ENCODE measurements at places on chromosomes 16 and 17.

DNA sequence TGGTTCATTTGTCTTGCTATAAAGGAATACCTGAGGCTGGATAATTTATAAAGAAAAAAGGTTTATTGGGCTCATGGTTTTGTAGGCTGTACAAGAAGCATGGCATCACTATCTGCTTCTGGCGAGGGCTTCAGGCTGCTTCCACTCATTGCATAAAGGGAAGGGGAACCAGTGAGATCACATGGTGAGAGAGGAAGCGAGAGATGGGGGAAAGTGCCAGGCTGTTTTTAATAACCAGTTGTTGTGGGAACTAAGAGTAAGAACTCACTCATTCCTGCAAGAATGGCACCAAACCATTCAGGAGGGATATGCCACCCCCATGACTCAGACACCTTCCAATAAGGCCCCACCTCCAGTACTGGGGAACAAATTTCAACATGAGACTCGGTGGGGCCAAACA, 24.3 kb downstream of the SPECC1 start:
- DNase-seq = no peak

DNA sequence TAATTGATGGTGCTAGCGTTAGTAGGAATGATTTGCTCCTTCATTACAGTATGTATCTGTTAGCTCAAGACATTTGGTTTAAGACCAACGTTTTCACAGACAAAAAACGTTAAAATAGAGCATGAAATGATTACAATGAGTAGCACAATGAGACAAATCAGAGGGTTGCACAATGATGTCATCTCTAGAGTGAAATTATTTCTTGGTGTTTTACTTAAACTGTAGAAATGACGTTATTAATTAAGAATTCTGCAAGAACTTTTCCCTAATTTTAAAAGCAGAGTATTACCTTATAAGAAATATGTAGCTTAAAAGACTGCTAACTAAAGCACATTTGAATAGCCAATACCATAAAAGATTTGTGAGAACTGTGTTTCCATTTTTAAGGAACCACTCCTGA, 373.4 kb upstream of the KIF2B start:
- no peak for DNase-seq

DNA sequence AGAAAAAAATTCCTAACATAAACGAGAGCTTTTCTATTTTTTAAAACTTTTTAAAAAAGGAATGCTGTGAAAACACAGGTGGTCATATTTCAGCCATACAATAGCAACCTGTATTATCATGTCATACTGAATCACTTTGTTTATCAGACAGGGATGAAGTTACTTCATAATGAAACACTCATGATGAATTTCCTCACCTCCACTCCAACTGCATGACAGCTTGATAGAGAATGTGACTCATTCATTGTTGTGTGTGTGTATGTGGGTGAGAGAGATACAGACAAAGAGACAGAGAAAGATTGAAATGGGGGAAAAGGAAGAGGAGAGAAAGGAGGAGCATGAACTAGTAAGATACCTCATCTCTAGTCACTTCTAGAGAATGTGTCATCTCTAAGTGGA, 109.0 kb downstream of the SYCE1L start:
- peak; percentile 77 for DNase-seq

GRCh38 chr16:66069587-66069986, 296.9 kb upstream of the CDH5 start:
- DNase-seq = no peak

DNA sequence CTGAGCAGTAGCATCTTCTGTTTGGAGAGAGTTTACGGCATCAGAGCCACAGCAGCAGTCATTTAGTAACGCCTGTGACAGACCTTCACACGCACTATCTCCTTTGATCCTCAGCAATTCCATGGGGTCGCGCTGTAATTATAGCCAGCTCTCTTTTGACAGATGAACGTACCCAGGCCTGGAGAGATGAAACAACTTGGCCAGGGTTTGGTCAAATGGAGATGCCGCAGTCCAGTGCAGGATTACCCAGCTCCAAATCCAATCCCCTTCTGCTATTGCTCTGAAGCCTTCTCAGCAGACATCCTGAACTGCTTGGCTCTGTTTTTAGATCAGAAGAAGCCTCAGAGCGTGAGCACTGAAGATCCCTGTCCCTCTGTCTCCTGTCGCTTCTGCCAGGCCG, 83.9 kb downstream of the SOX9 start:
- no peak for DNase-seq

GRCh38 chr17:8912084-8912981, 44.9 kb upstream of the PIK3R6 start:
- DNase-seq = no peak

DNA sequence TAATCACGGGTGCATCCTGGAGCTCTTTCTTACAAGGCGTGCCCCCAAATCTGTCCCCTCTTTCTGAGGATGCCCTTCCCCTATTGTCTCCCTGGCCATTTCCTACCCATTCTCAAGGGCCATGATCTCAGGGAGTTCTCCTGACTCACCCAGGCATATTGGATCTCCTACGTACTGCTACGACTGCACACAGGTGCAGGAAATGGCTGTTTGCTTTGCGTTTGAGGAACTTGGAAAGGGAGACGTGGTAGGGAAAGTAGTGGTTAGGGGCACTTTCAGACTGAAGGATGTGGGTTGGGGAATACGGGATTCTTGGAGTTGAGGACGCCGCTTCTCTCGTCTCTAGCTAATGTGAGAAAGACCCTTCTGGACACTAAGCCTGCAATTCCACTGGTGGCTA, 18.7 kb upstream of the MEOX1 start:
- DNase-seq = no peak

DNA sequence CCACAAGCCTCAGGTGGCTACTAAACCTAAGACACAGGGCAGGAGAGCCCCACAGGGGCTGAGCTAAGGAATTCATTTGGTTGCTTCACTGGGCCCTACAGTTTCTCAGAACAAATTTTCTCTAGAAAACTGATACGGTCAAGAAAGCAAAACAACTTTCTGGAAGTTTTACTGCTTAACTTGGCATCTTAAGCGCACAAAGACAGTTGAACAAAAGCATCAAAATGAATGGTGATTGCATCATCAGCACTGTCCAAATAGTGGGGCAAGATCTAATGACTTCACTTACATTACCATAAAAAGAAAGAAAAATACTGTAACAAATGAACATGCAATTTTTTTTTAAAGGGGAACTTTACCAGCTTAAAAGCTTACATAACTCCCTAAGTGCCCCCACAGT, 47.6 kb downstream of the XPO6 start:
- DNase-seq = no peak

- DNase-seq = no peak
Observed at GRCh38 chr16:19885451-19886072, 914 bp upstream of the GPRC5B start.

DNA sequence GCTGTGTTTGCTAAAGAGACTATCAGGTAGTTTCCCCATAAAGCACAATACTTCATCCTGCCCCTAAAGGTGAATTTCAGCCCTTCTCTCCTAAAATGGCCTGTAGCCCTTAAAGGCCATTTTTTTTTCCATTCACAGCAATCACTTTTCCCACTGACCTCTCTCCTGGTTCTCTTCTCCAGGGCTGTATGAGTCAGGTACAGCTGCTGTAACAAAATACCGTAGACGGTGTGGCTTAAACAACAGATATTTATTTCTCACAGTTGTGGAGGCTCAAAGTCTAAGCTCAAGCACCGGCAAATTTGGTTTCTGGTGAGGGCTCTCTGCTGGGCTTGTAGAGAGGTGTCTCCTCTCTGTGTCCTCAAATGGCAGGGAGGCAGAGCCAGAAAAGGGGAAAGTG, 44.7 kb downstream of the ZNF18 start:
- no peak for DNase-seq

GRCh38 chr16:74271872-74272271, 24.7 kb upstream of the PSMD7 start:
- DNase-seq = no peak

GRCh38 chr16:67243481-67243880, 3.8 kb downstream of the FHOD1 start:
- no peak for DNase-seq

- DNase-seq = no peak
Observed at GRCh38 chr16:81711657-81712319, 67.3 kb upstream of the PLCG2 start.

GRCh38 chr16:566475-567372, at the start of gene NHLRC4:
TSS of gene NHLRC4 (plus strand) at chr16:567005. CDS start at chr16:568048, 1,043 bp downstream.
- peak; percentile 63 for DNase-seq

- peak; percentile 38 for DNase-seq
Observed at GRCh38 chr17:61757168-61757567, 106.2 kb downstream of the BRIP1 start.

GRCh38 chr17:75640556-75641119, 7.4 kb downstream of the SMIM5 start:
- DNase-seq = no peak

GRCh38 chr16:16162591-16162990, 60.7 kb downstream of the ABCC6 start:
- DNase-seq = no peak

- no peak for DNase-seq
Observed at GRCh38 chr16:8953064-8953463, 10.6 kb downstream of the USP7 start.

DNA sequence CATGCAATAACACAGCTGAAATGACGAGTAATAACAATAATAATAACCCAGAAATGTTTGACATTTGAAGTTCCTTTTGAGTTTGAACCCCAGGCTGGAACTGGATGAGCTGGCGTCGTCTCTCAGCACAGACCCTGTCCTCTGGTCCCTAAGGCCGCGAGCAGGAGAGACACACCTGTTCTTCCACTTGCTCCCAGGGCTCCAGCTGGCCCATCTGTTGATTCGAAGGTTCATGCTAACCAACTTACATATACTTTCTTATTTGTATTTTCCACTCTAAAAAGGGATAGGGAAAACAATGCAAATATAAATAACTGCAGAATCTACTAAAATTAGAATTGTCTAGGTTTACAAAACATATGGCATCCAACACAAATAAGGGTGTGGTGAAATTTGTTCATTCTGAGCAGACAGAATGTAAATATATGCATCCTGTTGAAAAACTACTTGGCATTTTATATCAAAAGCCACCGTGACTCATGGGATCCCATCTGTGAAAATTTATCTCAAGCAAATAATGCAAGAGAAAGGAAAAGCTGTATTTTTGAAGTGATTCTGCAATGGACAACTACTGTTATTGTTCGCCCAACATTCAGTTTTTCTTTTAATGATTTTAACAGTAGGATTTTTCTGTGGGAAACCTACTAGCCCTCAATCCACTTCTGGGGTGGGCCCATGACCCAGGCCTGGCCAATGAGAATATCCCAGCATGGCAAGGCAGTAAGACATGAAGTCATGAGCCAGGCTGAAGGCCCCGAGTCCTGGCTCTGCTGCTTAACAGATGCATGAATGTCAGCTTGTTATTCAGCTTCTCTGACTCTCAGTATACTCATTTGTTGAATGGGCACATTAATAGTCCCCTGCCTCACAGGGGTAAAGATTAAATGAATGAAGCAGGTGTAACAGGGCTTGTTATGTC, 13.2 kb upstream of the RGS9 start:
- DNase-seq = no peak

DNA sequence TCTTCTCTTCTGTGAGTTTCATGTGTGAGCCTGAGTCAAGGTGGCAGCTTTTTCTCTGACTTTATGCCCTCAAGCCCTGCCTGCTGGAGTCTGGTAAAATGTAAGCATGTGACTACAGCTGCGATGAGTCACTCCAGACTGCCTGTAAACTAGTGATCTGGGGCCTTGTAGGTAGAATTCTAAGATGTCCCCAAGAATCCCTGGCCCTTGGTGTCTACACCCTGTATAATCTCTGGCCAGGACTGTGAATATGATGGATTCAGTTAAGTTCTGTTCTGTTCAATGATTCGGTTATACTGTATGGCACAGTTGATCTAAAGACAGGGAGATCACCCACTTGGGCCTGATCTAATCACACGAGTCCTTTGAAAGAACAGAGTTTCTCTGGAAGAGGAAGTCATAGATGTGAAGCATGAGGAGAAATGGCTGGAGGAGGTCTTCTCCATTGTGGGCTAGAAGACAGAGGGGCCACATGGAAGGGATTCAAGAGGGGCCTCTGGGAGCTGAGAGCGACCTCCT, 29.8 kb downstream of the PRSS54 start:
- DNase-seq = peak; percentile 28

- DNase-seq = no peak
Observed at GRCh38 chr16:87421003-87421912, 29.1 kb downstream of the MAP1LC3B start.

- no peak for DNase-seq
Observed at GRCh38 chr16:11218604-11218962, 37.4 kb downstream of the SOCS1 start.

- peak; percentile 5 for DNase-seq
Observed at GRCh38 chr16:76816475-76816874, 374.5 kb upstream of the MON1B start.

DNA sequence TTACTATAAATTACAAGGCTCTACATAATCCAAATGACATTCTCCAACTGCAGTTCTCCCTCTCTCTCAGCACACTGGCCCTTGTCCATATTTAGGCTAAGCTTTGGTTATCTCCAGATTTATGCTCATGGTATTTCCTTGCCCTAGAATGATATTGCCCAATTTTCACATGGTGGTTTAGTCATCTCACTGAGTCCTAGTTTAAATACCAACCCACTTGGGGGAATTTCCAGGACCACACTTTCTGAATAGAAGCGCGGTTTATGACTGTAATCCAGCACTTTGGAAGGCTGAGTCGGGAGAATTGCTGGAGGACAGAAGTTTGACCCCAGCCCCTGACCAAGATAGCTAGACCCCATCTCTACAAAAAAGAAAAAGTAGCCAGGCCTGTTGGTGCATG, 280.1 kb upstream of the MON1B start:
- no peak for DNase-seq

- DNase-seq = peak; percentile 25
Observed at GRCh38 chr17:35185849-35186248, 8.3 kb downstream of the SLC35G3 start.

DNA sequence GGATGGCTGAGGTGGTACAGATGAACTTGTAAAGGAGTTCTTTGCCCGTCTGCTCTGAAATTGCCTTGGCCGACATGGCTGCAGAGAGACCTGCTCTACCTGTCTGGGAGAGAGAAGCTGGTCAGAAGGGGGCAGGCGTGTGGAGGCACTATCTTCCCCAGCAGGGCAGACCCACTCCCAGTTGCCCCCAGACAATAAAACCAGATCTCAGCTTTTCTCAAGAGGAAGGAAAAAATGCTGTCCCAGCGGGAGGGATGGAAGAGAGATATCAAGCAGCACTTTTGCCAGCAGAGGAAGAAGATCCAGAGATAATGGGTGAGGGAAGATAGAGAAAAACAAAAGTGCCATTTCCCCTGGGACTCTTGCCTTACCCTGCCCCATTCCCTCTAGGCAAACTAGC, 5.0 kb downstream of the ACLY start:
- DNase-seq = no peak

- DNase-seq = peak; percentile 62
Observed at GRCh38 chr17:45302649-45303173, 14.1 kb downstream of the MAP3K14 start.
